Cortex of kidney (tissue), 1 donor: ENCODE measurements at places on chromosomes 2 and 18.

GRCh38 chr2:66573821-66574233 lies 138.9 kb downstream of the MEIS1 start:
- DNase-seq: no peak

GRCh38 chr2:71671895-71672825 lies 218.8 kb downstream of the DYSF start:
- DNase-seq: no peak

DNA sequence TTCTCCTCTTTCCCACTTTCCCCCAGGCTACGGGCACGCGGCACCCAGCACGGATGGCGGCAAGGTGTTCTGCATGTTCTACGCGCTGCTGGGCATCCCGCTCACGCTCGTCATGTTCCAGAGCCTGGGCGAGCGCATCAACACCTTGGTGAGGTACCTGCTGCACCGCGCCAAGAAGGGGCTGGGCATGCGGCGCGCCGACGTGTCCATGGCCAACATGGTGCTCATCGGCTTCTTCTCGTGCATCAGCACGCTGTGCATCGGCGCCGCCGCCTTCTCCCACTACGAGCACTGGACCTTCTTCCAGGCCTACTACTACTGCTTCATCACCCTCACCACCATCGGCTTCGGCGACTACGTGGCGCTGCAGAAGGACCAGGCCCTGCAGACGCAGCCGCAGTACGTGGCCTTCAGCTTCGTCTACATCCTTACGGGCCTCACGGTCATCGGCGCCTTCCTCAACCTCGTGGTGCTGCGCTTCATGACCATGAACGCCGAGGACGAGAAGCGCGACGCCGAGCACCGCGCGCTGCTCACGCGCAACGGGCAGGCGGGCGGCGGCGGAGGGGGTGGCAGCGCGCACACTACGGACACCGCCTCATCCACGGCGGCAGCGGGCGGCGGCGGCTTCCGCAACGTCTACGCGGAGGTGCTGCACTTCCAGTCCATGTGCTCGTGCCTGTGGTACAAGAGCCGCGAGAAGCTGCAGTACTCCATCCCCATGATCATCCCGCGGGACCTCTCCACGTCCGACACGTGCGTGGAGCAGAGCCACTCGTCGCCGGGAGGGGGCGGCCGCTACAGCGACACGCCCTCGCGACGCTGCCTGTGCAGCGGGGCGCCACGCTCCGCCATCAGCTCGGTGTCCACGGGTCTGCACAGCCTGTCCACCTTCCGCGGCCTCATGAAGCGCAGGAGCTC lies 35.4 kb downstream of the KCNK3 start:
- no peak for DNase-seq

DNA sequence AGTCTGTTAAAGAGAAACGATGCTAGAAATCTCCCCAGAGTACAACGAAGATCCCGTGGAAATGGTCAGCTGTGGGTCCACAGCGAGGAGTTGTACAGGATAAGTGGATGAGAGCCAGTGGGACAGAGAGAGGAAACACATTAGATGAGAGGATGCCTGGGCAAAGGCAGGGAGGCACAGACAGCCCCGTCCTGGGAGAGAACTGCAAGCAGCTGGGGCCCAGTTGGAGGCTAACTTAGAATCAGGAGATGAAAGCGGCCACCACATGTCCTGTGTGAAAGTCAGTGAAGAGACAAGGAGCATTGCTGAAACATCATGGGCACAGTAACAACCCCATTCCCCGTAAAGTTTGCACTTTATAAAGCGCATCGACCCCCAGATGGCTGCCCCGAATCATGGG lies 157.5 kb downstream of the RAPGEF4 start:
- DNase-seq: no peak

DNA sequence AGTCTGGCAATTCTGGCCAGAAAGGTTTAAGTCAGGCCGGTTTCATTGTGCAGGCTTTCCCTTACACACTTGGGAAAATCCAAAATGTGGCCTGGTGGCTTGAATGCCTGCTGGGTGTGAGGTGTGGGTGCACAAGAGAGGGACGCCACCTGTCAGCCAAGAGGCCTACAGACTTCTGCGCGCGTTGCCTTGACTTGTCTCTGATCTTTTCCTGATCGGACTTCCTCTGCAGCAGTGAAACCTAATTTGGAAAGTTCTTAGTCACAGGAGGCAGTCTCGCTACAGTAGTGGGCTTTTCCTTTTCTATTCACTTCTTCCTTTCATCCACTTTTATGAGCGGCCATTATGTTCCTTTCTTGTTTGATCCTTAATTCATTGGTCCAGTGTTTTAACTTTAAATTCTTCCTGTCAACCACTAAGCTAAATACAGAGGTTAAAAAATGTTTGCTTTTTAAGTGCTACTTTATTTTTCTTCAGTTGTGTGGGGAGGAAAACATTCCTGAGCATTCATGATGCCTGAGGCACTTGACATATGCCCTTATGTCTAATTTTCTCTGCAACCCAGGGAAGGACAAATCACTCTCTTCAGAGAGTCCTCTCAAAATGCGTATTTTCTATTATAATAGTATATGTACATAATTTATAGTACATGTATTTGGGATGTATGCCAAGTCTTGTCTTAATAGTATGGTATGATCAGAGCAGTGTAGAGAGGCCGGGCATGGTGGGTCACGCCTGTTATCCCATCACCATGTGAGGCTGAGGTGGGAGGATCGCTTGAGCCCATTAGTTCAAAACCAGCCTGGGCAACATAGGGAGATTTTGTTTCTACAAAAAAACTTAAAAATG lies 128.9 kb downstream of the WDSUB1 start:
- DNase-seq: no peak

- no peak for DNase-seq
These were observed 16.3 kb downstream of the PCBP1 start for GRCh38 chr2:70103531-70104061.

GRCh38 chr2:242020196-242021004 lies 150.9 kb downstream of the RTP5 start:
- DNase-seq: no peak

DNA sequence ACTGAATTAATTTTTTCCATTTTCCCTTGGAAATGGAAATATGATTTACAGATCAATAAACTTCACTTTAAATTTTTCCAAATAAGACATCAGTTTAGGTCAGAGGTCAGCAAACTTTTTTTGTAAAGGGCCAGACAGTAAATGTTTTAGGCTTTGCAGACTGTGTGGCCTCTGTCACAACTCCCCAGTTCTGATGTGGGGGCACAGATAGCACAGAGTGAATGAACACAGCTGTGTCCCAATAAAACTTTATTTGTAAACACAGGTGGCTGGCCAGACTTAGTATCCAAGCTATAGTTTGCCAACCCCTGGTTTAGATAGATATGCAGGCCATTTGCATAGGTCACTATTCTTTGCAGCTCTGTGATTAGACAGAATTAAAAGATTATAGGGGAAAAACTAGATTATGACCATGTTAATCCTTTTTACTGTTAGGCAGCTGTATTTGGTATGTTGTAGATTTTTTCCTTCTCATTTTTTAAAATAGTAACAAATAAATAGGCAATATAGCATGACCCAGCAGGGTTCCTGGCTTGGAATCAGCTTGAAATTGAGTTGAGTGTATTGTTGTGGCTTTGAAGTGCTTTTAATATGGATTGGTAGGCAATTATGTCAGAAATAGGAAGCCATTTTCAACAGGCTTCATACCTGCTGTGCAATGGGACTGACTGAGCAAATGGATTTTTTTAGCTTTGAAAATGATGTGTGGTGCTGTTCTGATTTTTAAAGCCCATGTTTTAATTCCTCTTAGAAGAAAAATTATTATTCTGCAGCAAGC lies 59.7 kb downstream of the WDSUB1 start:
- DNase-seq: no peak

GRCh38 chr2:96325884-96326255 lies 753 bp downstream of the ITPRIPL1 start:
- no peak for DNase-seq

GRCh38 chr2:205909184-205909572 lies 176.8 kb downstream of the INO80D start:
- DNase-seq: no peak

GRCh38 chr2:64111426-64111825 lies 32.8 kb downstream of the PELI1 start:
- DNase-seq: no peak

DNA sequence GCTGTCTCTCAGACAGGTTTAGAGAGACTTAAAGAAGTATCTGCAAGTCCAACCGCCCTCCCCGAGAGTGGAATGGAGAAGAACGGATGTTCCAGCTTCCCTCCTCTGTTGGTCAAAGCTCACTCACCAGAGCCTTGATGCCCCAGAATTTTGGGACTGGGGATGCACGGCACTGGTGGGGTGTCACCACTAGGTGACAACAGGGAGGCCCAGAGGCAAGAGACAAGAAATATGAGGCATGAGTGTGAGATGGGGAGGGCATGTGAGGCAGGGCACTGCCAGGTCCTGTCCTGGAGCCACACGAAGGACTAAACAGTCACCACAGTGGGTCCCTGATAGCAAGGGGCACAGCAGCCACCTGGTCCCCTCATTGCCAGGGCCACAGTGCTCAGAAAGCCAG lies 35.1 kb upstream of the SH3BP4 start:
- DNase-seq: no peak

- no peak for DNase-seq
These were observed 21.4 kb downstream of the SLC3A1 start for GRCh38 chr2:44296653-44297052.

GRCh38 chr18:42883169-42883568 lies 232.3 kb downstream of the RIT2 start:
- no peak for DNase-seq

GRCh38 chr2:103875131-103875530 lies 978.8 kb upstream of the POU3F3 start:
- DNase-seq: no peak

DNA sequence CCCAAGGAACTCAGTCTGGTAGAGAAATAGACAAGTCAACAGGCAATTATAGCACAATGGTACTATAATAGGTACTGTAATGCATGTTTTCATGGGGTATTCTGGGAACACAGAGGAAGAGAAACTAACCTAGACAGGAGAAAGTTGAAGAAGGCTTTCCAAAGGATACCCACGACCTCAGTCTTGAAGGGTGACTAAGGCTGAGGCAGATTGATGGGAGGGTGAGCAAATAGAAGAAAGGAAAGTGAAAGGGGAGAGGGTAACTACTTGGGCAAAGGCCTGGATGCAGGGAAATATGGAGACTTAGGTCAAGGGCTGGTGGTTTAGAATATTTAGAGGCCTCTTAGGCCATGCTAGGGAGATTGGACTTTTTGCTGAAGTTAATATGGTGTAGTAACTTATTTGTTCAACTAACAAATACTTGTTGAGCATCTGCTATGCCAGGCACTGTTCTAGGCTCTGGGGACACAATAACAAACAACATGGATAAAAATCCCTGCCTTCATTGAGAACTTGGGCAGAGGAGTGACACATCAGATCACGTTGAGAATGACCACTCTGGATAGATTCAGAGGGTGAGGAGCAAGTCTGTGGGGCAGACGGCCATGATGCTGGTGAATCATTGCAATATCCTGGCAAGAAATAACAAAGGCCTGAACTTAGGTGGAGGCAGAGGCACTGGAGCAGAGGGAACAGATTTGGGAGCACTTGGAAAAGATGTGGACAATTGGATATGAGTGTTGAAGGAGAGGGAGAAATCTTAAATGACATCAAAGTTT lies 56.4 kb downstream of the PLB1 start:
- no peak for DNase-seq

DNA sequence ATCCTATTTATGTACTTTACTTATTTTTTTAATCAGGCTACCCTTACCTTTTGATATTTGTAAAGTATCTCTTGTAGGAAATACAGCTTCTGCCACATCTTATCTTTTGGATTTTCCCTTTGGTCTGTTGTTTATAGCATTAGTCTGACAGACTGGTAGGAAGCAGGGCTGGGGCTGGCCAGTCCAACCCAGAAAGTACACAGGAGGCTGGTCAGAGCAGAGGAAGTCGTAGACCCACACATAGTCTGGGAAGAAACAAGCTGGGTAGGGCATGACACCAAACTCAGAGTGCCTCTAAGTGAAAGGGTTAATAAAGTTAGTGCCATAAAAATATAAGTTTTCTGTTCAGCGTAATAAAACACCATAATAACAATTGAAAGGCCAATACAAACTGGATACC lies 51.7 kb downstream of the BOLA3 start:
- no peak for DNase-seq

- no peak for DNase-seq
These were observed 21.2 kb downstream of the ODC1 start for GRCh38 chr2:10426726-10427617.

- no peak for DNase-seq
These were observed 304.2 kb downstream of the CYP26B1 start for GRCh38 chr2:71843391-71843850.

GRCh38 chr18:74731097-74731496 lies 133.4 kb downstream of the ZNF407 start:
- no peak for DNase-seq

GRCh38 chr2:158729873-158730620 lies 65.1 kb upstream of the DAPL1 start:
- no peak for DNase-seq

DNA sequence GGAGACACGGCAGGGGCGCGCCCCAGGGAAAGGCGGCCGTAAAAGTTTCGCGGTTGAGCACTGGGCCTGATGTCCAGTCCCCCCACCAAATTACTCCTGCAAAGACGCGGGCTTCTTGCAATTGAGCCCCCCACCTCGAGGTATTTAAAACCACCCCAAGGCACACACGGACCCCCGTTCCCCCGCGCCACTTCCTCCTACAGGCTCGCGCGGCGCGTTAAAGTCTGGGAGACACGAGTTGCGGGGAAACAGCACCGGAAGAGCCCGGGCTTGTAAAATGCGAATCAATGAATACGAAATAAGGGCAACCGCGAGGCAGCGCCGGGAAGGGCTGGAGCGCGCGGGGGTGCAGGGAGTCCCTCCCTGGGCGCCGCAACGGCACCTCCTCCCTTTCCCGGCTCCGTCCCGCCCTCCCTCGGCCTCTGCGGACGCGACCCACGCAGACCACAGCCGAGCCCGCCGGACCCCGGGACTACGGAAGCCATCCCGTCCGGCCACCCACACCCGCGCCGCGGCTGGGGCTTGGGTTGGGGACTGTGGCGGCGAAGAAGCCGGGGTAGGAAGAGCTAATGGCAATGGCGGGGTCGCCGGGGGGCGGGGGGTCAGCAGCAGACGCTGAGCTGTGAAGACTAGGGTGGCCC lies 918 bp upstream of the NETO1 start:
- DNase-seq: no peak

DNA sequence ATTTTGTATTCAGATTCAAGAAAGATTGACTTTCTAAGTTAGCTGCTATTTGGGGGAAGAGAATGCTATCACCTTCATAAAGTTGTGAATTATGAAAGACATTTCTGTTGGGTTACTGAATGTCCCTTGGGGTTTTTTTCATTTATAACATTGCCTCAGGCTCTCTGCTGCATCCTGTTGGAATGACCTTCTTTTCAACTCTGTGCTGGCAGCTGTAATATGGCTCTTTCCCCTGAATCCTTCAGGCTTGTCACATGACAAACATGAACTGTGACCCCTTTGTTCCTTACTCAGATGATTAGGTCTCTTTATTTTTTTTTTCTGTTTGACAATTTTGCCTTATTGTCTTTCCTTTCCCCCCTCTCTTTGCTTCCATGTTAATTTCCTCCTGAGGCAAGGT lies 159.8 kb downstream of the TAF4B start:
- no peak for DNase-seq

- DNase-seq: no peak
These were observed 62.5 kb downstream of the STK39 start for GRCh38 chr2:168184681-168185513.

- DNase-seq: no peak
These were observed 274.9 kb upstream of the UBE2E3 start for GRCh38 chr2:180705551-180705950.
